ENCODE measurements at places on chromosomes 6 and 20.

- no peak for DNase-seq
Measured at GRCh38 chr6:104601721-104602120, 258.0 kb downstream of the HACE1 start.

DNA sequence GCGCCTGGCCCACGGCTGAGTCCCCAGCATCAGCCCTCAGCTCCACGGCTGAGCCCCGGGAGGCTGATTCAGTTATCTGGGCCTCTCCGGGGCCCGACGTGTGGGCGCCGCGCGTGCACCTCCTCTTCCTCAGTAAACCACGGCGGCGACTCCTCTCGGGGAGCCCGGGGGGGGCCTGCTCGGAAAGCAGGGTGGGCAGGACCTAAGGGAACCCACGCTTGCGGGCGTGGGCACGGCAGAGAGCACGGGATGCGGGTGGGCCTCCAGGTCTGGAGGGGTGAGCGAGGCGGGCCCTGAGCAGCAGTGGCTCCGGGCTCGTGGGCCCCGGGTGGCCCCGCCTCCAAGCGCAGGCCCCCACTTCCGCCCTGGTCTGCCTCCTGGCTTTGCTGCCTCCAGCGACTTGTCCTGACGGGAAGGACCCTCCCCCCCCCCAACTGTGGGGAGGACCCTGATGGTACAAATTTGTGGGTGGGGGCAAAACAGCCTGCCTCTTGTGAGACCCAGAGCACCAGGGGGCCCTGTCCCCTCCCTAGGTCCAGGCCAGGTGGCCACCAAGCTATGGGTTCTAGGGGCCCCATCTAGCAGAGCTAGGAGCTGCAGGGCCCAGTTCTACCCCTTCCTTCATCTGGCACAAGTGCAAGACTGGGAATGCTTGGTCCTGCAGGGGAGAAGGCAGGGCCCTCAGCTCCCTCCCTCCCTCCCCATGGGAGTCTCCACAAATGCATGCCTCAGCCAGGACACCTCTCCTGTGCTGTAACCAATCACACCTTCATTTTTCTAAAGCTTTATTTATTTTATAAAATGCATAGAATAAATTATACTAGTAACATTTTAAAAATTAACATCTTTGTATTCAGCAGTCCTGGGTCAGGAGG lies 16.9 kb downstream of the UCKL1 start:
- peak; percentile 92 for DNase-seq

DNA sequence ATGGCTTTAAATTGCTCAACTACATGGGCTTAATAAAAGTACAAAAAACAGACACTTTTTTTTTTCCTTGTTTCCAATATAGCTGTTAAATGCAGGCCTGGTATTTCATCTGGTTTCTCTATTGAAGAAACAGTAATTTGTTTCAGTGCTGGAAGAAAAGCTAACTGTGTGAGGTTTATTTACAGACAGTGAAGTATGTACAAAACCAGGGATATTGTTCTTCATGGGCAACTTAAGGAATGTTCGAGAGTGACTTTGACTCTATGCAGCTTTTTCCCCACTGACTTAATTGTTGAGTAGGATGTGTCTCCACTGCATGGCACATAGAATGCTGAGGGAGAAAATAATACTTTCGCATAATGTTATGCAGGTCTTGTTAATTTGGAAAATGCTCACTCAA lies 31.0 kb upstream of the PRL start:
- no peak for DNase-seq

- no peak for DNase-seq
Measured at GRCh38 chr20:50886184-50886790, 45.0 kb downstream of the ADNP start.

DNA sequence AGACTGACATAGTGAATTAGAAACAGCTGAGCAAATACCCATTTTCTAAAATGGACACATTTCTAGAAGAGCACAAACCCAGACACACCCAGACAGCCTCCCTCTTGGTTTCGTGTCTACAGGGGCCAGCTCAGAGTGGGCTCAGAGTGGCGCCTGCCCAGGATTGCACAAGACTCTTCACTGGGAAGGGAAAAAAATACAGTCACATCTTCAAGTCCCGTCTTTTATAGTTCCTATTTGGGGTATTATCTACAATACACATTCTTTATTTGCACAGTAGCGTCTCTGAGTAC lies 246.1 kb upstream of the AFDN start:
- no peak for DNase-seq

DNA sequence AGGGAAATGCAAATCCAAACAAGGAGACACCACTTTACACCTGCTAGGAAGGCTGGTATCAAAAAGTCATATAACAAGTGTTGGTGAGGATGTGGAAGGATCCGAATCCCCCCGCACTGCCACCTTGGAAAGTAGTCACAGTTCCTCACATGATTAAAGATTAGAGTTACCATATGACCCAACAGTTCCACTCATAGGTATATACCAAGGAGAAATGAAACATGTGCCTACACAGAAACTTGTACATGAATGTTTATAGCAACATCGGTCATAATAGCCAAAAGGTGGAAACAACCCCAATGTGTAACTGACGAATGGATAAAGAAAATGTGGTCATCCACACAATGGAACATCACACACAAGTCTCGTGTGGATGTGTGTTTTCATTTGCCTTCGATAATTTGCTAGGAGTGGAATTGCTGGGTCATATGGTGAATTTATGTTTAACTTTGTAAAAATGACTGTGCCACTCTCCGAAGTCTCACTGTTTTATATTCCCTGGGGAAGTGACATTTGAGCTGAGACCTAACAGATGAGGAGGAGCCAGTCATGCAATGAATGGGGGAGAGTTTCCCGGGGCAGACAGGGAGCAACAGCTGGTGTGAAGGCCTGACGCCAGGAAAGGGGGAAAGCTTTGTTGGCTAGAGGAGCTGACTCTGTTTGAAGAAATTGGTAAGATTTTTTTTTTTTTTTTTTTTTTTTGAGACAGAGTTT lies 125.9 kb upstream of the MLN start:
- DNase-seq, result no peak

GRCh38 chr20:35311409-35311808 lies 19.2 kb upstream of the FAM83C start:
- no peak for DNase-seq

GRCh38 chr6:170147832-170148708 lies 142.8 kb downstream of the DLL1 start:
- DNase-seq, result peak; percentile 77

GRCh38 chr6:125210667-125211066 lies 57.1 kb downstream of the TPD52L1 start:
- no peak for DNase-seq

- DNase-seq, result no peak
Measured at GRCh38 chr20:53255102-53255710, 283.0 kb downstream of the TSHZ2 start.

- no peak for DNase-seq
Measured at GRCh38 chr20:8342391-8342790, 210.3 kb downstream of the PLCB1 start.

GRCh38 chr6:157097255-157097955 lies 225.9 kb downstream of the TMEM242 start:
- no peak for DNase-seq

GRCh38 chr6:46677314-46677654 lies 10.4 kb upstream of the TDRD6 start:
- no peak for DNase-seq

DNA sequence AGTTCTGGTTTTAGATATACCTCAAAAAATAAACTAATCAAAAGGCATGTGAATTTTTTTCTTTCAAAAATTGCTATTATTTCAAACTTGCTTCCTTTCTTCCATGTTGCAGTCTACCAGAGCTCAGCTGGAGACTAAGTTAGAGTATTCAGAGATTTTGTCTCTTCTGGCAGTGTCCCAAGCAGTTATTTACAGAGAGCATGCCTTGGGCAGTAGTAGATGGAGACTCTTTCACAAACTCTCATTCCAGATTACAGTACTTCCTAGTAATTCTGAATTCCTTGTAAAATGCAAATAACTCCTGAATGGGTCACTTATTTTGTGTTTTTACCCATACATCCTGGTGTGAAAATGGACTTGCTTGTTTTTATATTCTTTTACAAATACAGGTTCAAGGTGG lies 703.4 kb downstream of the EPHA7 start:
- no peak for DNase-seq

- DNase-seq, result no peak
Measured at GRCh38 chr6:168469521-168469920, 28.5 kb downstream of the SMOC2 start.

- DNase-seq, result no peak
Measured at GRCh38 chr6:39432330-39433025, 110.0 kb upstream of the KCNK16 start.

DNA sequence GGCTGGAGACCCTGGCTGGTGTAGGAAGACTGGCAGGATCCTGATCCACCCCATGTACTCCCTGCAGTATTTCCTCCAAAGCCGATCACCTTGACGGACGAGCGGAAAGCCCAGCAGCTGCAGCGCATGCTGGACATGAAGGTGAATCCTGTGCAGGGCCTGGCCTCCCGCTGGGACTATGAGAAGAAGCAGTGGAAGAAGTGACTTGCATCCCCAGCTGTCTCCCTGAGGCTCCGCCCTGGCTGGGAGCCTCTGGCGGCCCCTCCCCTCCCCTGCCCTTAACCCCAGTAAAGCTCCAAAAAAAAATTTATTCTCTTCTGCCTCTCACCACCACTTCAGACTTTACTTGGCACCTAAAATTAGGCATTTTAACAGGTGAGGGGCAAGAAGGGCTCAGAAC lies 7.0 kb downstream of the COX4I2 start:
- DNase-seq, result no peak

GRCh38 chr20:50213531-50214106 lies 23.0 kb downstream of the CEBPB start:
- no peak for DNase-seq

- DNase-seq, result no peak
Measured at GRCh38 chr6:14533446-14533845, 415.9 kb downstream of the CD83 start.

DNA sequence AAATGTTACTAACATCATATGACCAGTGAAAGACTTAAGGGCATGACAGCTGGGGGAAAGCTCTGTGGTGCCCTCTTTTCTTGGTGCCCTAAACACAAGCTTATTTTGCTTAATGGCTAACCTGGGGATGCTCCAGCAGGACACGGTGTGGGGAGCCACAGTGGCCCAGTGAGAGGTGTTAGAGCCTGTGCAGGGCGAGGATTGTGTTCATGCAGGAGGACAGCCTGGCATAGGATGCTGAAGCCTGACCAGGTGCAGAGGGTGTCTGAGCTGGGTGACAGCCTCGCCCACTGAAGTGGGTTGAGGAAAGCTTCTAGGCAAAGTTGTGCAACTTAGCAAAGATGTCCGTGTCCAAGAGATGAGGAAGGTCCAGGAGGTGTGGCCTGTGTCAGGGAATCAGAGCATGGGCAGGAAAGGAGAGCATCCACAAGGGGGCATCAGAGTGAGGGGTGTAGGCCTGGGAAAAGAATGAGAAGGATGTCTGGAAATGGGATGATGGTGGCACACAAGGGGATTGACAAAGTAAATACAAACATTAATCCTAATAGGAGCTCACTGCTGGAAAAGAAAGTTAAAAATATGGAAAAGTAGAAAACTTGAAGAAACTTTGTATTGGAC lies 33.9 kb downstream of the SLC17A4 start:
- no peak for DNase-seq

GRCh38 chr20:62540504-62540903 lies 64.7 kb upstream of the GATA5 start:
- no peak for DNase-seq

DNA sequence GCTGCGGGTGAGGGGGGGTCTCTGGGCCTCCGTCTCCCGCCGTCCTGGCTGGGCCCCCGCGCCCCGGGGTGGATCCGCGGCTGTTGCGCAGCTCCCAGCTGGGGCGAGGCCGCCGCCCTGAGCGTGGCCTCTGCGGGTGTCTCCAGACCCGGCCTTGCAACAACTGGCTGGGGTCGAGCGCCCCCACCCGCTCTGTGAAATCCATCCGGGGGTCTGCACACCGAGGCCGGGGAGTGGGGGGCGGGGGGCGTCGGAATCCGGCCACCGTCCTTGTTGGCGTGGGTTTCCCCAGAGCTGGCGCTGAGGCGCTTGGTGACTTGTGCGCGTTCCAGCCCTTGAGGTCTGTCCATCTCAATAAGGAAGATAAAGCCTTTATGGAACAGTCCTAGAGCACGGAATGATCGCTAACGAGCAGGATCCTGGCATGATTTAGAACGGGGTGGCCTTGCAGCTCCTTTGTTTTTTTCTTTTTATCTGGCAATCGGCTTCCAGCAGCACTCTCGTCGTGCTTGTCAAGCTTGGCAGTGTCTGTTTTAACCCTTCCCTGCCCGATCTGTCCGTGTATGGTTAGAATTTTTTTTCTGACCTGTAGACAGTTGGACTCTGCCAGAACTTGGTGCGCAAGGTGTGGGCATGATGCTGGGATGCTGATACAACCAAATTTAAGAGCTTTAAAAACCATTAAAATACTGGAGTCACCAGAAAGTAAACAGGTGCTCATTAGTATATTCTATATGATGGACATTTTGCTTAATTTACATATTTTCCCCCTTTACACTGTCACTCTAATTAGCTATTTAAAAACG lies 675 bp downstream of the DSTN start:
- DNase-seq, result no peak

- DNase-seq, result no peak
Measured at GRCh38 chr6:85484948-85485347, 35.1 kb downstream of the NT5E start.

GRCh38 chr6:24600903-24601302 lies 45.1 kb downstream of the KIAA0319 start:
- no peak for DNase-seq

- DNase-seq, result no peak
Measured at GRCh38 chr20:33322456-33322855, 39.4 kb downstream of the BPIFB1 start.

- DNase-seq, result no peak
Measured at GRCh38 chr6:168377484-168377855, 57.9 kb upstream of the DACT2 start.

DNA sequence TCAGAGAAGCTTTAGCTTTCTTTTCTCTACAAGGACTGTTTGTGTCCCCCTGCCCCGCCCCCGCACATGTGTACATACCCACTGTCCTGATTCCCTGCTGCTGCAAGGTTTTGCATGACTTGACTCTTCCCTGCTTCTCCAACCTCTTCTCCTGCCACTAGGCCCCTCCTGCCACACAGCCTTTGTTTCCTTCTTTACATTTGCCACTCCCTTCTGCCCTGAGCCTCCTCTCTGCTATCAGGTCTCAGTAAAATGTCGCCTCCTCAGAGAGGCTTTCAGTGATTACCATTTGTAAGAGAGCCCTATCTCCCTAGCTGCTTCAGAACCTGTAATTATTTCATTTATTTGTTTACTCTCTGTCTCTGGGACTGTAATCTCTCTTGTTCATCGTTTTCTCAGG lies 56.4 kb upstream of the VSTM2L start:
- no peak for DNase-seq

DNA sequence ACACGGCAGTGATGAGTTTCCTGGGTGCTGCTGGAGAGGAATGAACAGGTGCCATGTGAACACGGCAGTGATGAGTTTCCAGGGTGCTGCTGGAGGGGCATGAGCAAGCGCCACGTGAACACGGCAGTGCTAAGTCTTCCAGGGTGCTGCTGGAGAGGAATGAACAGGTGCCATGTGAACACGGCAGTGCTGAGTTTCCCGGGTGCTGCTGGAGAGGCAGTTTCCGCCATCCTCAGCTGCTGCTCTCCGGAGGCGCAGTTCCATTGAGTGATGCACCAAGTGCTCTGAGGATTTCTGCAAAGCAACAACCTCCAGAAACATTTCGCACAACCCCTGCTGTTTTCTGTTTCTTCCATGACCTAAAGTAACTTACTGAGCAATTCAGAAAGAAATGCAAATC lies 155.4 kb downstream of the SMOC2 start:
- DNase-seq, result no peak

GRCh38 chr6:165632194-165632593 lies 30.8 kb downstream of the PDE10A start:
- DNase-seq, result no peak

- no peak for DNase-seq
Measured at GRCh38 chr20:15895560-15896084, 677.6 kb downstream of the KIF16B start.

GRCh38 chr6:26199057-26199772 lies 112.0 kb downstream of the HFE start:
- no peak for DNase-seq

Measured in chondrocyte (in vitro differentiated cells).